ENCODE measurements at places on chromosomes 5 and 9. TPM values are rescaled to one million over a fixed set of nuclear protein-coding genes. Genes with fewer than 3 reads are reported as not detected.
A peak's percentile ranks its signal among the peaks of the same experiment; 100 is the strongest.

DNA sequence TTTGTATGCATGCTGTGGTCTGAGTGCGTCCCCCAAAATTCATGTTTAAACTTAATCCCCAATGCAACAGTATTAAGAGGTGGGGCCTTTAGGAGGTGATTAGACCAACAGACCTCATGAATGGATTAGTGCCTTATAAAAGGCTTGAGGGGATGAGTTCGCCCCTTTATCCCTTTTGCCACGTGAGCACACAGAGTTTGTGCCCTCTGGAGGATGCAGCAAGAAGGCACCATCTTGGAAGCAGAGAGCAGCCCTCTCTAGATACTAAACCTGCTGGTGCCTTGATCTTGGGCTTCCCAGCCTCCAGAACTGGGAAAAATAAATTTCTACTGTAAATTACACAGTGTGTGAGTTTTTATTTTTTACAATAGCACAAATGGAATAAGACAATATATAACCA is 177.1 kb upstream of the SPRY4 start:
- no peak for DNase-seq

GRCh38 chr5:170216257-170216864 is 16.4 kb upstream of the C5orf58 start:
- DNase-seq: peak; percentile 64

- DNase-seq: no peak
Observed at GRCh38 chr5:166436872-166437271, 1854.6 kb upstream of the WWC1 start.

Gene TERT
- total RNA-seq: 2,324 TPM

DNA sequence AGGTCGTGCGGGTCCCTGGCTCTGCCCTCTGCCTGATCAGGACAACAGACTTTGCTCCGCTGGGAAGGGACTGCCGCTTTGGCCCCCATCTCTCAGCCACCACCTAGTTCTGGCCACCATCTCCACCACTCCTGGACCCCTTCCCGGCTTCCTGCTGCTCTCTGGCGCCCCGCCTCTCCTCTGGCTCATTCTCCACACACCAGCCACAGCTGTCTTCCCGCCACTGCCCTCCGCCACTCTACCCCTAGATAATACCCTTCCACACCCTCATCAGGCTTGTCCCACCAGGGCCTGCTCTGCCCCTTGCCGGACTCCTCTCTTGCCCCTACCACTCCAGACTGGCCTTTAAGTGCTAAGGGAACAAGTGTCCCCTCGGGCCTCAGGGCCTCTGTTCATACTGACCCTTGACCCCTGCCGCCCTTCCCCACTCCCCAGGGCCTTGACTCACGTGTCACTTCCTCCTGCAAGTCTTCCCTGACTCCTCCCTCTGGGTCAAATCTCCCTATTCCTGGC is 3.0 kb upstream of the CDX1 start:
- DNase-seq: no peak

DNA sequence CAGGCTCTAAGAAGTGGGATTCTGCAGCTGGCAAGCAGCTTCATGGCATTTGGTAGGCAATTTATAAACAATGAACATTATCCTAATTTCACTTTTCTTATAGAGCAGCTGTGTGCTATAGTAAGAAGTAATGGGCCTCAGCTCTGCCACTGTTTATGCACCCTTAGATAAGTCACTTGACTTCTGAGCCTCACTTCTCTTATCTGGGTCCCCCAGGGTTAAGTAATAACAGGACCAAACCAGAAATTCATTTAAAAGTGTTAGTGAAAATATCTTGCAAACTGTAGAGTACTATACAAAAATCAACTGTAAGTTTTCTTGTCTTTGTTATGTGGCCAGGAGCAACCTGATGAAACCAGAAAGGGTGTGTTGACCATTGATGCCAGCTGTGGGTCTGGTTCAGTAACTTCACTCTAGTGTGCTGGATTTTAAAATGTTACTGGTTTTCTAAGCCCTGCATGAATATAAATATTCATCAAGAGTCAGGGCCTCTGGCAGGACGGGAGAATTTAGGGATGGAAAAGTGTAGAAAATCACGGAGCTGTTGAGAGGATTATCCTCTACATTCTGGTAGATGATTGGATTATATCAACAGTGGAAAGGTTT is 24.2 kb downstream of the TNFAIP8 start:
- no peak for DNase-seq

- DNase-seq: no peak
Observed at GRCh38 chr5:75337366-75338021, 474 bp downstream of the HMGCR start.

- no peak for DNase-seq
Observed at GRCh38 chr9:84669288-84670137, at the start of gene NTRK2. TSS of gene NTRK2 (plus strand) at chr9:84669729. CDS start at chr9:84670749, 1,020 bp downstream.

- DNase-seq: no peak
Observed at GRCh38 chr5:123449424-123449974, 26.3 kb upstream of the CEP120 start.

- DNase-seq: peak; percentile 88
Observed at GRCh38 chr9:86500667-86501435, 146.6 kb upstream of the TUT7 start.

DNA sequence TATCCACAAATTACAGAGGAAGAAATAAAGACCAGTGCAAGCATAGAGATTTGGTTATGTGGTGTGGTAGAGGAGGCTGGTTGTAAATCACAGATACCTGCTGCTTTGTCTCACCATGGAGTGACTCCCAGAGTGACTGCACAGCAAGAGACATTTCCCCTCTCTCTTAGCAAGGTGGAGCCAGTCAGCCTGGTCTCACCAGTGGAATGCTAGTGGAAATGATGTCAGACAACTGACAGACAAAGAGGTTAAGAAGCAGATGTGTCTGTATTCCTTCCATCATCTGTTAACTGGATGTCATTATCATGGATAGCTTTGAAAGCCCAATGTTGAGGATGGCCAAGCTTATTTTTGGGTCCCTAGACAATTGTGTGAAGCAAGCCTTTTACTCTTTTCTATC is 509.4 kb upstream of the SEMA6A start:
- DNase-seq: no peak

DNA sequence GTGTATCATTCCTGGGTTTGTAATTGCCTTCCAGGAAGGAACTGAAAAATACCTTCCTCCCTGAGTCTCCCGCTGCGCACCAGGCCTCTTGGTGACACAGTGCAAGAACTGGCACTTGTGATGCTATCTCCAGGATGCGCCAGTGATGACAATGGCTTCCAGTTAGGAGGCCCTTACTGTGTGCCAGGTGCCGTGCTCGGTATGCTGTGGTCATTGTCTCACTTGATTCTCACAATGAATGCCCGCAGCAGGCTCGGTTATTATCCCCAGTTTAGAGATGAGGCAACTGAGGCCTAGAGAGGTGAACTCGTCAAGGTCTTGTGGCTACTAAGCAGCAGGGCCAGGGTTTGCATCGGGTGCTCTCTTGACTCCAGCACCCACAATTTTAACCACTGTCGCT is 31.5 kb upstream of the SLC2A8 start:
- no peak for DNase-seq

GRCh38 chr9:91307279-91307678 is 54.4 kb downstream of the AUH start:
- DNase-seq: no peak

Gene LCN6
- total RNA-seq: not detected

DNA sequence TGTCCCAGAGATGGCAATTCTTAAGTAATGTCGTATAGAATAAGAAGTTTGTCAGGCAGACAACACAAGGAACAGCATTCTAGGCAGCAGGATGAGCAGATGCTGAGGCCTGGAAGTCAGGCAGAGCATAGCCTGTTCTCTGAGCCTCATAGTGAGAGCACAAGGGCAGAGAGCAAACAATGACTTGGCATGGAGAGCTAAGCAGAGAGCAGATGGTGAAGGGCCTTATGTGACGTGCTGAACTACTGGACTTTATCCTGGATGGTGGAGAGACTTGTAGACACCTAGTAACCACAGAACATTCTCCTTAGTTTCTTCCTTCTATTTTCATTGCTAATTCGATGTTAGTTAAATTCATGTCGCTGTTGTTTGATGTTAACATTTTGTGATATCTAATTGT is 60.1 kb downstream of the KCTD16 start:
- DNase-seq: no peak

GRCh38 chr5:2465383-2465782 is 286.1 kb downstream of the IRX2 start:
- DNase-seq: no peak

DNA sequence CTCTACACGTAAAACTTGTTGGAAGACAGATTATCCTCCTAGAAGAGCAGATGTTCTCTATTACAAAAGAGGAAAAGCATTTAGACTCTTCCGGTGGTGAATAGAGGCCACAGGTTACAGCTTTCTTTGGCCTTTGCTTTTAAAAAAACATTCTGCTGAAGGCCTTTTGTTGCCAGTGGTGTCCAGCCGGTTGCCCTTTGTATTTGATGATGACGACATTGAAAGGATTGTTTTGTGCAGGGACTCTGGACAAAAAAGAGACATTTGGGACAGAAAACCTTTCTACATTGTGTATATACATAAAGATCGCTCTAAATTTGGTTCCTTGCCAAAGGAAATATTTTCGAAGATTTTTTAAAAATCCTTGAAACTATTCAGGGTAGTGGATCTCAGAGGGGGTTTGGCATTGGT is 180.3 kb downstream of the C9orf152 start:
- peak; percentile 15 for DNase-seq

Gene BRD8
- 43.7 TPM for total RNA-seq

DNA sequence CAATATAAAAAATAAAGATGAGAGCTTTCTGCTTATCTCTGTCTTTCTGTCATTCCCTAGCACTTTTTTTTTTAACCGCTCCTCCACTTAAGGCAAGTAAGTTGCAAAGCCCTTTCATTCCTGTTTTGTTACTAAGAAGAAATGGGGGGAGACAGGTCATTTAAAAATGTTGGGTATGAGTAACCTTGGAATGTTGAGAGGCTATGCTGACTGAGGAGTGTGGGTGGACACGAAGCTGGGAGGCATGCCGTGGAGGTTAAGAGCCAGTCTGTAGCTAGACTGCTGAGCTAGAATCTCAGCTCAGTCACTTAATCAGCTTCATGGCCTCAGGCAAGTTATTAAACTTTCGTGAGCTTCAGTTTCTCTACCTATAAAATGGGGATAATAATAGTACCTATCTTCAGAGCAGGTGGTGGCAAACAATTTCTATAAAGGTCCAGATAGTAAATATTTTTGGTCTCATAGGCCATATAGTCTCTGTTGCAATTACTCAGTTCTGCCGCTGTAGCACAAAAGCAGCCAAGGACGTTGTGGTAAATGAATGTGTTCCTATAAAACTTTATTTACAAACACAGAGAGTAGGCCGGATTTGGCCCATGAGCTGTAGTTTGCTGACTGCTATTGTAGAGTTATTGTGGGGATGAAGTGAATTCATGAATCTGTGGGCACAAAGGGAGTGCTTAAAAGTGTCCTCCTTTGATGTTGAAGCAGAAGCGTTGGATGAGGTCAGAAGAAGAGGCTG is 220.0 kb downstream of the GABBR2 start:
- peak; percentile 97 for DNase-seq

GRCh38 chr9:136587145-136587943 is 41.5 kb upstream of the NOTCH1 start:
- DNase-seq: no peak

- DNase-seq: peak; percentile 23
Observed at GRCh38 chr5:32031089-32031488, 143.0 kb downstream of the GOLPH3 start.

DNA sequence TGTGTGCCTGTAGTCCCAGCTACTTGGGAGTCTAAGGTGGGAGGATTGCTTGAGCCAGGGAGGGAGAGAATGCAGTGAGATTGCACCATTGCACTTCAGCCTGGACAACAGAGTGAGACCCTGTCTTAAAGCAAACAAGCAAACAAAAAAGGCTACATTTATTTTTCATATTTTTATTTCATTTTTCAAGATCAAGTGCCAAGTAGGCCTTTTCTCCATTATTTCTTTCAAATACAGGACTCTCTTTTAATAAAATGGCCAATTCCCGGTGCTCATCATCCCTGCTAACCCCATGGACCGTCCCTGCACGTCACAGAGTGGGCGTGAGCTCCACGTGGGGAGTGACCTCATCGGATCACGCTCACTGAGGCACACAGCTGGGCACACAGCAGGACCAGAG is 9.3 kb upstream of the GBGT1 start:
- no peak for DNase-seq

Gene KLHL9
- total RNA-seq: 30.6 TPM

DNA sequence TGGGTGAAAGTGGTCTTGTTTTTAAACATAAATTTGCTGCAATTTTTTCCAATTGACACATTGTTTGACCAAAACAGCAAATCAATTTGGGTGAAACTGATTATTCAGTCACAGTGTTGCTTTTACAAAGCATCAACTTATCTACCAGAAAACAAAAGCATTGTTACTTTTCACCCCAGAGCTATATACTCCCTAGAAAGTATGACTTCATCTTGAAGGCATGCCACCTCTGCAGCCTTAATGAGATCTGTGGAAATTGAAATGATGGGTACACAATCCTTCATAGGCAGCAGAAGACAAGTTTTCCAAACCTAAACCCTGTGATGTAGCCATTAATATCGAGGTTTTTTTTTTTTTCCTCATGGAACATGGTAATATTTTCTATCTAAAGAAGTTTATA is 615.9 kb downstream of the CHSY3 start:
- no peak for DNase-seq

DNA sequence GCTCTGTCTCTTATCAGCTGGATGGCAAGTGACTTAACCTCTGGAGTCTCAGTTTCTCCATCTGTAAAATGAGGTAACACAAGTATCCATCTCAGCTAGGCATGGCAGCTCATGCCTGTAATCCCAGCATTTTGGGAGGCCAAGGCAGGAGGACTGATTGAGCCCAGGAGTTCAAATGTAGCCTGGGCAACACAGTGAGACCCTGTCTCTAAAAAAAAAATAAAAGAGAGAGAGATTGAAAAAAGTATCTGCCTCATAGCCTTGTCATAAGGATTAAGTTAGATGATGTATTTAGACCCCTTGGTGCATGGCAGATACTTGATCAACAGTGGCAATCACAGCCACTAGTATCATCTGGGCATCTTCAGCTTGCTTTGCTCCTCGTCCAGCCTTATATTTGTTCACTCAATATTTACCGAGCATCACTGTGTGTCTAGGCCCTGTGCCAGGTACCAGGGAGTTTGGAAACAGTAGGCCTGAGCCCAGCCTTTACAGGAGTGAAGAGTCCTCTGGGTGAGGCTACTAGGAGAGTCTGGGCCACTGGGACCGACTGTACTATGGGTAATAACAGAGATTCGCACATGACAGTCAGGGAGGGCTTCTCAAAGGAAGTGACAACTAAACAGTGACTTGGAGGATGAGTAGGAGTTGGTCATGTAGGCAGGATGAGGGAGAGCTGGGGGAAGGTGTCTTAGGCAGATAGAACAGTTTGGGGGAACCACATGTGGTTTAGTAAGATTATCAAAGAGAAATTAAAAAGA is 34.2 kb downstream of the CORO2A start:
- DNase-seq: no peak

GRCh38 chr9:121317737-121318630 is 50.0 kb downstream of the GSN start:
- no peak for DNase-seq

DNA sequence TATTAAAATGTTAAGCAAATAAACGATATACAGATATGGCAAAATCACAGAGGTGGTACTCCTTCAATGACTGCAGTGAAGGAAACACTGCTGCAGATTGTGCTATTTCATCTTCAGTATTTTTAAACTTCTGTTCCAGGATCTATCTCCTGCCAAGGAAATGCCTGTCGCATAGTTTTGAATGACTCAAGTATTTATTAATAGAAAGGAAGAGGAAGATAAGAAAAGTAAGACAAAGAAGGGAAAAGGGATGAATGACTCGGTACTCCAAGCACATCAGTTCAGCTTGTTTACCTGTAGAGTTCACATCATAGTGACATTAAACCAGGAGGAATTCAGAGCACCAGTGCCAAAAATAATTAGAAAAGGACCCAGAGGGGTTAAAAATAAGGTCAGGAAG is 5.1 kb upstream of the GPX8 start:
- peak; percentile 68 for DNase-seq

Gene TLX3
- not detected for total RNA-seq

Gene SV2C
- total RNA-seq: not detected

GRCh38 chr9:97627624-97628023 is 5.5 kb downstream of the TSTD2 start:
- no peak for DNase-seq

All from HFFc6 (cell line).